ENCODE measurements at places on chromosomes 5 and 9.

DNA sequence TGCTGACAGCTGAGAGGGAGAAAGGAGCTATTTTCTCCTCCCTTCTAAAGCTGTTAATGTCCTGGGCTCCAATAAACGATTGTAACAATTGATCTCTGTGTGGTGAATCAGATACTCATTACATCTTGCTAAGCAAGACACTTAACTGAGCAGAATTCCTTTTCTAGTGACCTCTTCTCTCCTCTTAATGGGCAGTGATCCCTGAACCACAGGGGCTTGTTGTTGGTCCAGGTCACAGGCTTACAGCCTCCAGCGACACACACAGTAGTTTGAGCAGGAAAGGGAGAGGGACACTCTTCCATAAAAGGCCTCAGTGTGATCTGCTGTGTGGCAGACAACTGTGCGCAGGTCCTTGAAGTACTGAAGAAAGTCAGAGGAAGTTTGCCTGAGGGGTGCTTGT, 58.5 kb upstream of the MYO10 start:
- DNase-seq: no peak

- no peak for DNase-seq
Observed at GRCh38 chr5:6372251-6373080, 5.9 kb downstream of the MED10 start.

GRCh38 chr5:175677571-175677970, 19.7 kb downstream of the HRH2 start:
- no peak for DNase-seq

DNA sequence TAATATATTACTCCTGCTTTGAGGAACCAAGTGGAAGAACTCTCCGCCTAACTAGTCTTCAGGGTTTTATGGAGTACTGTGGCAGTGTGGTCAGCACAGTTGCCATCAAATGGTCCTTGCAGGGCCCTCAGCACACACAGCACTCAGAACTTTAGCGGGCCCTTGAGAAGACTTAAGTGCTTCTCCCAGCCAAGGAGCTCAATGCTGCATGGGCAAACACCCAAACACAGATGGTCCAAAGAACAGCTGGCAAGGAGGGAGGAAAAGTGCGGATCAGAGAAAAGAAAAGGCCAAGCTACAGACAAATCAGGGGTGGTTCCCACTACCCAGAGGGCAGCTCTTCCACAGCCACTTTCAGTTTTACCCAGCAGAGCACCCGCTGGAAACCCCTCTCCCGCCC, 98.6 kb downstream of the SPOCK1 start:
- no peak for DNase-seq

DNA sequence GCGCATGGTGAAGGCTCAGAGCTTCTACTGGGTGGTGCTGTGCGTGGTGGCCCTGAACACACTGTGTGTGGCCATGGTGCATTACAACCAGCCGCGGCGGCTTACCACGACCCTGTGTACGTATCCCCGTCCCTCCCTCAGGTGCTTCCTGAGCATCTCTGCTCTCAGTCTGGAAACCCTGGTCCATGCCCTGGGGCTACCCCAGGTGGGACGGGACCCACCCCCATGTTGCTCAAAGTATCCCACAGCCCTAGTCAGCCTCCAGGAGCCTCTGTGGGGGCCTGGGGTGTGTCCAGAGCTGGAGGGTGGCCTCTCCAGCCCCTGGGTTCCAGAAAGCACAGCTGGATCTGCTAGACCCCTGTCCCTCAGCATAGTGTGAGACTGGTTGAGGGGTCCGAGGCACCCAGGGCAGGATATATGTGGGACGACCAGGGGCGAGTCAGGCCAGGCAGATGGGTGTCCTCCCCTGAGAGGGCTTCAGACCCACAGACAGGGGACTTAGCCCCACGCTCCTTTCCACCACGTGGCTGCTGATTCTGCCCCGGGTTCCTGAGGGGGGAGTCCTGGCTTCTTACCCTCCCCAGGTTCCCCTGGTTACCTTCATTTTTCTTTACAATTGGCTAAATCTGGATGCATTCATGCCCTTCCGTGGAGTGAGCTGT, 94.0 kb downstream of the CACNA1B start:
- DNase-seq: no peak

- DNase-seq: no peak
Observed at GRCh38 chr9:100228352-100228869, 124.3 kb downstream of the TEX10 start.

- DNase-seq: no peak
Observed at GRCh38 chr9:85640425-85640824, 101.3 kb downstream of the AGTPBP1 start.

- no peak for DNase-seq
Observed at GRCh38 chr5:157308836-157309465, 43.0 kb downstream of the CYFIP2 start.

DNA sequence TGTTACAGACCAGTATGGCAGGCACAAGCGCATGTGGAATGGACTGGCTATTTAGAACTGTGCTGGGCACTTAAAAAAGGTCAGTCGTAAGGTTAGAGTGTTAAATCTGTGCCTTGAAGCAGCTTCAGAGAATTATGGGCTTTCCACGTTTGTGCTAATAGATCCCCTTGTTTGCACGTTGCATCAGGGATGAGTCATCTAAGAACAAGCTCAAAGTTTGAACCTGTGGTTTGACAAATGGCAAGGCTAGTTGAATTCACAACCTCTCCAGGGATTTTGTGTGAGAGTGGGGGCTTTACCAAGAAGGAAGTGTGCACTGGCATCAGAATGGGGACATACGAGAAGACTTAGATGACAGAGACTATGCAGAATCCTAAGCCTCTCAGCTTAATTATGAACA, 249.6 kb downstream of the IRX1 start:
- no peak for DNase-seq

- DNase-seq: no peak
Observed at GRCh38 chr9:4725706-4726442, 15.1 kb downstream of the AK3 start.

DNA sequence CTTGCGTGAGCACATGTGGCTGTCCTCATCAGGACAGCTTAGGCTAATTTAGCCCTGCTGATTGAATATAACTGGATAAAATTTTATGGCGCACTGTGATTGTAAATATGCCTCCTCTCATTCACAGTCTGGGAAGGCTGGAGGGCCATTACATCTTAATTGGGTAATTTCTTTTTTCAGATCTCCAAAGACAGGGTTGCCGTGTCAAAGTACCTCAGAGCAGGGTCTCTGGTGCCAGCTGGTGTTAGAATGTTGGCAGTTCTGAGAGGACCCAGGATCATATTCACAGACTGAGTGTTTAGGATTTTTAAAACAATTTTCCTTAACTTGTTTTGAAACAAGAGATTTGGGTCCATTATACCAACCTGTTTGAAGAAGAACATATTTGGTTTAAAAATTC, 455.7 kb upstream of the TLE4 start:
- DNase-seq: peak; percentile 77

- no peak for DNase-seq
Observed at GRCh38 chr5:50759526-50760270, 93.3 kb downstream of the PARP8 start.

- no peak for DNase-seq
Observed at GRCh38 chr5:14579246-14579645, 2.3 kb upstream of the OTULINL start.

DNA sequence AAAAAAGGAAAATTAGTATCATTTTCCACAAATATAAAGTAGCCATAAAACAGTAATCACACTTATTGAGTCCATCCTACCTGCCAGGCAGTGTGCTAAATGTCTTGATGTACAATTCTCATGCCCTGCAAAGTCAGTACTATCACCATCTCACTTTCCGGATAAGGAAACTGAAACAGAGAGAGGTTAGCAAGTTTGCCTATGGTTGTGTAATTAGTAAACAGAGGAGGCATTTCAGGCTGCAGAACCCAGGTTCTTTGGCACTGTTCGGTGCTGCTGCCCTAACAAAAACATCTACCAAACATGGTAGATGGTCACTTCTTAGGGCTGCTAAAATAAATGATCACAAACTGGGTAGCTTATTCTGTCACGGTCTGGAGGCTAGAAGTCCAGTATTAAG, 22.6 kb downstream of the PLAC8L1 start:
- DNase-seq: no peak

GRCh38 chr5:14424011-14424685, 157.4 kb upstream of the OTULINL start:
- DNase-seq: no peak

DNA sequence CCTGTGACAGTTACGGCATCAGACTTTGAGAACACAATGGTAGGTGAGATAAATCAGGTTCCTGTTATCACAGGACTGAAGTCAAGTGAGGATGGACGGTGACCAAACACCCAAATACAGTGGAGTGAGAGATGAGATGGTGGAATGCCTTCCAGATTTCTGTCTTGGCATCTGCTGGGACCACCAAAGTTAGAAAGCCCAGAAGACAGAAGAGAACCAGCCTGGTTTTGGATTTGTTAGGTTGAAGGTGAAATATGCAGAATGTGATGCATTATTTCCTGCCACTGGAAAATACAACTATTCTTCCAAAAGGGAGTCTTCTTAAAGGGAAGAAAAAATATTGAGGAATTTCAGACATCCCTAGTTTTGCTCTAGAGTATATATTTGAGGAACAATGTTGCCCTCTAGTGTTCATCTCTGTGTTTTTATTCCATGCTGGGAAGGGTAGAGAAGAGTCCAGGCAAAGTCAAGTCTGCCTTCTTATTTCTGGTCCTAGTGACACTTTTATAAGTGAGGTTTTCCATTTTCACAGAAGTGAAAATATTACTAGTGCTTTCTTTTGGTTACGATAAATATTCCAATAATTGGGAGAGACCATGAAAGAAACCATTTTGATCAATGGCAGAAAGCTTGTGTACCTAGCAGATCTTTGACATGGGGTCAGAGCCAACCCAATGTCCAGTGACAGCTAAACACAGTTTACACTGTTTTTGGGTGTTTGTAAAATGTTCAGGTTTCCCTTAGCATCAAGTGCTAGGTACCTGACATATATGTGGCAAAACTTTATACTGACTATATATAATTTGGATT, 142.3 kb upstream of the ANKH start:
- peak; percentile 38 for DNase-seq

GRCh38 chr5:174167080-174167910, 121.8 kb downstream of the NSG2 start:
- DNase-seq: no peak

- DNase-seq: no peak
Observed at GRCh38 chr9:95213117-95213516, 104.4 kb downstream of the FANCC start.

GRCh38 chr9:82606492-82607382, 456.2 kb downstream of the RASEF start:
- DNase-seq: peak; percentile 60

- DNase-seq: no peak
Observed at GRCh38 chr5:177040814-177041420, 18.4 kb downstream of the ZNF346 start.

DNA sequence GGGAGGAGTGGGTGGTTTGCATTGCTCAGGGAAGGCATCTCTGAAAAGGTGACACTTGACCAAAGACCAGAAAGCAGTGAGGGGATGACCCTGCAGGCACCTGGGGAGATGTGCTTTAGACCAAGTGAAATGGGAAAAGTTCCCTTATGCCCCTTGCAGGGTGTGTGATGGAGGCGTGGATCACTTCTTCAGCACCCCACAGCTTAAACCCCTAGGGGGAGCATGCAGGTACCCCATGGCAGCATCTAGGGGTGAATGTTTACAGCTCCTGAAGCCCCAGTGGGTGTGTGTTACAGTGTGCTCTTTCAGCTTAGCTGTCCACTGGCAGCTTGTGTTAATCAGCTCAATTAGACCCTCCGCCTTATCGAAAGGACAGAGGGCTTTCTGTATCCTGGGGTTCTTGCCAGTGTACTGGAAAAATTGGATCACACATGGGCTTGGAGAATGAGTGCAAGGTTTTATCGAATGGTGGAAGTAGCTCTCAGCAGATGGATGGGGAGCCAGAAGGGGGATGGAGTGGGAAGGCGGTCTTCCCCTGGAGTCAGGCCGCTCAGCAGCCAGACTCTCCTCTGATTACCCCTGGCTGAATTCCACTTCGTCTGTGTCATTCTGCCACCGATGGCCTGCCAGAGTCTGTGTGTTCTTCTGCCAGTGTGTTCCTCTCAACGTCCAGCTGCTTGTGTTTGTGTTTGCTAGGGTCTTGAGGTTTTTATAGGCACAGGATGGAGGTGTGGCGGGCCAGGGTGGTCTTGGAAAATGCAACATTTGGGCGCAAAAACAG, 6.3 kb downstream of the BHMT2 start:
- no peak for DNase-seq

DNA sequence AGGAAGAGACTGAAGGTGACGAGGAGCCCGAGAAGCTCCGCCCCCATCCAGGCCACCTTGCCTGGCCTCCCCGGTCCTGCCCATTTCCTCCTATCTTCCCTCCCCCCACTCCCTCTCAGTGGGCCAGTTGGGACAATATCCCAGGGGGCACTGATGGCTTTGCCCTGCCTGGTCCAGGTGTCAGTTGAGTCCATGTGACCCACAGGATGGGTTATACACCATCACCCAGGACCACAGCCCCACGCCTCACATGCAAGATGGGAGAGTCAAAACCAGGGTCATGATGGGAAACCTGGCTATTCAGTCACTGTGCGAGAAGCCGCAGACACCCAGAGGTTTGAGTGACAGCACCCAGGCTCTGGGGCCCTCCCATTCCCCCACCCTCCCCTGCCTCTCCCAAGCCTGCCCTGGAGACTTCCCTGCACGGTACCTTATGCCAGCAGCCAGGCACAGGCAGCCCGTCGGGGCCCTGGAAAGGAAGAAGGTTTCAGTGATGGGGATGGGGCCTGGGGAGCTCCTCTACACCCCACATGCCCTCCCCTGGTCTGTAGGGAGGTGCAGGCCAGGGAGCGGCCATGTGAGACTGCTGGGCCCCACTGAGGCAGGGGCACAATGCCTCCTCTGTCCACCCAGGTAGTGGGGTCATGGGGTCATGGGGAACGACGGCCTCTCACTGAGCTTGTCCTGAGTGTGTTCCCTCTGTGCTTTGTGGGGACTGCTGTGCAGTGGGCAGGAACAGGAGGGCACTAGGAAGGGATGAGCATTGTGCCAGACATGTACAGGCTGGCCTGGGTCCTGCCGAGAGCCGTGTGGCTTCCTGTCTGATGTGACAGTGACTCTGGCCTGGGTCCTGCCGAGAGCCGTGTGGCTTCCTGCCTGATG, 6.3 kb upstream of the PHYKPL start:
- no peak for DNase-seq

- no peak for DNase-seq
Observed at GRCh38 chr5:95471487-95471886, 80.3 kb downstream of the FAM81B start.

DNA sequence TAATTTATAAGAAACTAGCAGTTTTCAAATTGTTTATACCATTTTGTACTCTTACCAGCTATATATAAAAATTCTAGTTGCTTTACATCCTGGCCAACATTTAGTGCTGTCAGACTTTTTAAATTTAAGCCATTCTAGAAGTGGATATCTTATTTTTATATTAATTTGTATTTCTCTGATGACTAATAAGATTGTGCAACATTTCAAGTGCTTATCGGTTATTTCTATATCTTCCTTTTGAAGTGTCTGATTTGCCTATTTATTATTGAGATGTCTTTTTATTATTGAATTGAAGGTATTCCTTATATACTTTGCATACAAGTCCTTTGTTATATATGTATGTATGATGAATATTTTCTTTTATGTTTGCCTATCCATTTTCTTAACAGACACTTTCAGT, 324.0 kb downstream of the ELAVL2 start:
- no peak for DNase-seq
